ENCODE measurements at places on chromosomes 7 and 10. TPM values are rescaled to one million over a fixed set of nuclear protein-coding genes. Genes with fewer than 3 reads are reported as not detected.

DNA sequence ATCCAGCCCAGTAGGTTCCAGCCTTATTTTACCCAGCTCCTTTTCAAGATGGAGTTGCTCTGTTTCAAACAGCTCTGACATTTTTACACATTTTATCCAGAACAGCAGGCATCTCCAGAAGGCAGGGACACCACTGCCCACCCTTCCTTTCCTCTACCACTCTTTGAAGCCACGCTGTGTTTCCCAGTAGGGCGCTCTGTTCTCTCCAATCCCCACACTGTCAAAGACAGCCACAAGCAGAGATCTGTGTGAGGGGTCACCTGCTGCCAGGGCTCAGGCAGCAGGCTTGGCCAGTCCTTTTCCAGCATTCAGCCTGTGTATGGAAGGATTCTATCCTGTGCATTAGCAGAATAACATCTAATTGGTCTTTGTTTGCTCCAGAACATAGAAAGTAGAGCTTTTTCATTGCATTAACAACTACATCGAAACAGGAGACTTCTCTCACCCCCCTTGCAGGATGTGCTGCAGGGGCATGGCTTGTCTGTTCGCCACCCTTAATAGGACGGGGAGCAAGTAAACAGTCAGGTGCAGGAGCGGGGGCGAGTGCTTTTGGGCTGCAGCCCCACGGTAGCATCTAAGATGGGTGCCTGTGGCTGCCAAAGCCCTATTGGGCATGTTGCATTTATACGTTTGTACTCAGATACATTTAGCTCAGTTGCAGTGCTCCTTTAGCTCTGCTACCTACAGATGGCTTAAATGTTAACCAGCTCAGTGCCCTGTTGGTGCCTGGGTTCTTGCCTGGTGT lies 326.1 kb downstream of the GALNT17 start:
- DNase-seq = no peak

DNA sequence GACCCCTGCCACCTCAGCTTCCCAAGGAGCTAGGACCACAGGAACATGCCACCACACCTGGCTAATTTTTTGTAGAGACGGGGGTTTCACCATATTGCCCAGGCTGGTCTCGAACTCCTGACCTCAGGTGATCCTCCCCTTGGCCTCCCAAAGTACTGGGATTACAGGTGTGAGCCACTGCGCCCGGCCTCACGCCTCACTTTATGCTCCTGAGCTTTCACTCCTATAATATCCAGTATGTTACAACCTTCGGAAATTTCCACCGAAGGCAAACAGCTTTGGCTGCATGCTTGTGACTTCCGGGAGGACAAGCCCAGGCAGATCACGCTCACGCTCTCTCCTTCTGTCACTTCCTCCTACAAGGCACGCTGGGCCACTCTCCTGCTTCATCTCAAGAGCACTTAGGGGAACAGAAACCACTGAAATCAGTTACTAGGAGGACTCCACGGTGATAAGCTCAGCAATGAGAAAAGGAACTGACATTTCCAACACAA lies 4.4 kb upstream of the MAD1L1 start:
- DNase-seq = no peak

KIF11 gene
- 5.2 TPM for polyA plus RNA-seq

GRCh38 chr10:80681142-80681541 lies 143.4 kb downstream of the SH2D4B start:
- DNase-seq = no peak

DNA sequence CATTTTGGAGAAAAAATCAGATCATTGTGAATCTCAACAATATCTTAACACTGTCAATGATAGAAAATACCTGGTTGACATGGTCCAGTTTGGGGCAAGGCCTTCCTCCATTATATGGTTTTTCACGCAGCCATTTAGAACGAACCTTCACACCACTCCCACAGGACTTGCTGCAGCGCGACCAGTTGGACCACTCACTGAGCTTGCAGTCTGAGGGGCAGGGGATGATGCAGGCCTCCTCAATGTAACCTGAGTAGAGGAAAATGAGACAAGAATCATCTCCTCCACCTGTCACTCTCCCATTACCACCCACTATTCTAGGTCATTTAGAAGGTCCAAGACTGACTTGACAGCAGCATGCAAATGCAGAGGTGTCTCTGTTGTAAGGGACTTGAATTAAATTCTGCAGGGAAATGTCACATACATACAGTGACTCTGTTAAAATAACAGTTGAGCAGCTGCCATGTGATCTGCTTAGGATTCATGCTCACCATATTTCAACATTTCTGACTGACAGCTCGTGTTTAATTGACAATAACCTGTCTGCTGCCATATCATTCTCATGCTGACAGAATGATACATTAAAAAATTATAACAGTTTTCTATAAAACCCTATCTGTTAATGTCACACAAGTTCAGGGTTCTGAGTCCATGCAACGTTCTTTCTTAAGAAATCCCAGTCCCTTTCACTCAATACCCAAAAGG lies 403.0 kb downstream of the THSD7A start:
- DNase-seq = no peak

LRGUK gene
- 0.09 TPM for polyA plus RNA-seq

DNA sequence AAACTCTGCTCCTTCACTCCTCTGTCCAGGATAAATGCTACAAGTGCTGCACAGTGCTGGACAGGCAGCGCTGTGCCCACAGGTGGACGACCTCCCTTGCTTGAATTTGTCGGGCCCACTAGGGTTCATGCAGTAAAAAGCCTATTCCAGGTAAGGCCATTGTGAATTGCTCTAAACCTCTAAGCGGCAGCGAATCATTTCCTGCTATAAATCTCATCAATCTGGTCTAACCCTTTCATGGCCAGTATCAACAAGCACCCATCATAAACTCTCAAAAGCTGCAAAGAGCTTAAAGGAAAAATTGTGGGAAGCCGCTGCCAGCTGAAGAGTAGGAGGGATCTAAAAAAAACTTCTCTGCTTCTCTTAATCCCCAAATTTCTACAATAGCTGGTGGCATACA lies 134.2 kb downstream of the SLC25A13 start:
- DNase-seq = no peak

DNA sequence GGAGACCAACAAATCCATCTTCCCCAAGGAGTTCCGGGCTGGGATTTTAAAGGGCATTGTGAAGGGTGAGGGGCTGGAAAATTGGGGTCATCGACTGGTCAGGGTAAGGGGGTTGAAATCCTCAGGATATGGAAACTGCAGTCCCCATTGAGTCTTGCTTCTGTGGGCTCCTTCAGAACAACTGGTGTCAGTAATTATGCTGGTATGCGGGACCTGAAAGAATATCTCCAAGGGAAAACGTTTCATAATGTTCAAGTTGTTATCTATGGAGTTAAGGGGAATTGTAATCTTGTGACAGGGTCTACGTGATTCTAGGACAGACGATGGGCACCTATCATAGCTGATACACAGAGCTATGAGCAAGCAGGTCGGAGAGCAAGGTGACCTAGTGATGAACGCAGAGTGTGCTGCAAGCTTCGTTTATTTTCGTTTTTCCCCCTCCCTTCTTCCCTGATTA lies 494 bp upstream of the RHBDD2 start:
- DNase-seq = no peak

- no peak for DNase-seq
Observed at GRCh38 chr7:33952824-33953223, 47.5 kb downstream of the BMPER start.

TLX1 gene
- not detected for polyA plus RNA-seq

CACNB2 gene
- 0.93 TPM for polyA plus RNA-seq

- DNase-seq = no peak
Observed at GRCh38 chr7:17142831-17143541, 155.5 kb upstream of the AHR start.

DNA sequence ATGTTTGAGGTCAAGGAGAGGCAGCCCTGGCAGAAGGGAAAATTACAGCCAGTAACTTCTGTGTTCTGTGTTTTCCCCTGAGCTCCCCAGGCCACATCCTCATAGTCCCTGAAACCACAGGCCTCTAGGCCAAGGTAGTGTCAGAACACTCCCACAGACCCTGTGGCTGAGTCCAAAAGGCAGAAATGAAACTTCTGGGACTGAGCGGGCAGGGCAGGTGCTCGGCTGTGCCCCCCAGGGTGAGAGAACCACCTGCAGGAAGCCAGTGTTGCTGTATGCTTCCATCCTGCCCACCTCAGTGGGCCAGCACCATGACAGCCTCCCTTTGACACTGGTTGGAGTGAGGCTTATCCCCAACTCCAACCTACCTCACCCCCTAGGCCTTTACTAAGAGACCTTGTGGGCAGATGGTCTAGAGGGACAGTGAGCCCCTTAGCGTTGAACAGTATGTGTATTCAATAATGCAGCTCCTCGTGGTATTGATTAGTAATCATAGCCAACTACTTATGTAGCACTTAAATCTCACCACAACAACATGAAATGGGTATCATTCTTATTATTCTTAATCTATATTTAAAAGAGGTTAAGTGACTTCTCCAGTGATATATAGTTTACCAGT lies 30.3 kb downstream of the PIK3CG start:
- DNase-seq = no peak

CTAGE15 gene
- polyA plus RNA-seq = not detected

CYP3A7 gene
- polyA plus RNA-seq = 0.17 TPM

- peak; percentile 61 for DNase-seq
Observed at GRCh38 chr7:107167483-107168232, 1.1 kb upstream of the HBP1 start.

PNLIPRP3 gene
- not detected for polyA plus RNA-seq

DNA sequence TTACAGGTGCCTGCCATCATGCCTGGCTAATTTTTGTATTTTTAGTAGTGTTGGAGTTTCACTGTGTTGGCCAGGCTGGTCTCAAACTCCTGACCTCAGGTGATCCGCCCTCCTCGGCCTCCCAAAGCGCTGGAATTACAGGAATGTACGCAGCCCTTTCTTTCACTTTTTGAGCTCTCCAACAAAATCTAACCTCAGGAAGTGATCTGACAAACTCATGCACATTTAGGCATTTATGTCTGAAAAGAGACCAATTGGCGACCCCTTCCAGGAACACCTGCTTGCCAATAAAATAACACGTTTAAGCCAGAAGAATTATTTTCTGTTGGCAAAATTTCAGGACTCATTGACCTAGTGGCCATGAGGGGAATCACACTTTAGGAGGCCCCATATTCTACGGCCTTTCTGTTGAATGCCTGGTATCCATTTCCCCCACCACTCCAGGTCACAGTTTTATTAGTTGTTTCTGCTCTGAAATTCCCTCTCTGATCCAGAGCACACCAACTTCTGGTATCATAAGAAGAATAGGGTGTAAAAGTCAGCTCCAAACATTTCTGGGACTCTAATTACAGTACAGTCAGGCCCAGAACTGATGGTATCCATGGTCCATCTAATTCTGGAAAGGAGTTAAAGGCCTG lies 65.8 kb upstream of the FRMD4A start:
- peak; percentile 24 for DNase-seq

DNA sequence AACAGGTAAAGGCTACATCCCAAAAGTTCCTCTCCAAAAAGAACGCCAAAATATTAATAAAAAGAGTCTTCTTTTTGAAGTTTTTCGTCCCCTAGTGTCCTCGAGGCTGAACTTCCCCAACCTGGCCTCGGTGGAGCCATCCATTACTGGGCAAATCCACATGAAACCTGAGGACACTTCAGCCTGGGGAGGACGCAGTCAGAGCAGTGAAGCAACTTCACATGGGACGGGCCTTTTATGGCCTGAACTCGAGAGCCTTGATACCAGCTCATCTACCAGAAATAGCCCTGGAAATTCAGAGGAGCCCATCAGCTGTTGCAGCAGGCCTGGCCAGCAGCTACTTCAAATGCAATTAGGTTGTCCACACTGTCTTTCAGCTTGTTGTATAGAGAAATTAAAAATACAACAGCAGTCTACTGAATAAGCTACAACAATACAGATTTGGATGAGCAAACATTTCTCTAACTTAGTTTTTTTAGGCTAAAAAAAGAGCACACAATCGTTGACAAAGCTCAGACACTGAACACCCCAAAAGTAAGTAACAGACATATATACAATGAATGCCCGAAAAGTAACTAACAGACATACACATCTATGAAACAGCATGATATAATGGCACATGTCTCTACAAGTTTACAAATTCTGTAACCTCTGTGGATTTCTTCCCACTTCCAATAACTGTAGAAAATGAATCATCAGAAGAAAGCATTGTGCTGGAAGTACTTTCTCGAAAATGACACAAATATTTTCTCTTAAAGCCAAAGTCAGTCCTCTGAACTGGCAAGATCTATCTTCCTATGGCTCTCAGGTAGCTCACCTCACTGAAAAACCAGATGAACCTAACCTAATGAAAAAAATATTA lies at the start of gene SVIL:
Gene SVIL, minus strand, starts transcription at position 208 of the 862 bp plus-strand sequence. CDS start 79,913 bp downstream, outside the sequence.
- no peak for DNase-seq

GRCh38 chr7:128734890-128735289 lies 4.3 kb upstream of the CALU start:
- no peak for DNase-seq

DNA sequence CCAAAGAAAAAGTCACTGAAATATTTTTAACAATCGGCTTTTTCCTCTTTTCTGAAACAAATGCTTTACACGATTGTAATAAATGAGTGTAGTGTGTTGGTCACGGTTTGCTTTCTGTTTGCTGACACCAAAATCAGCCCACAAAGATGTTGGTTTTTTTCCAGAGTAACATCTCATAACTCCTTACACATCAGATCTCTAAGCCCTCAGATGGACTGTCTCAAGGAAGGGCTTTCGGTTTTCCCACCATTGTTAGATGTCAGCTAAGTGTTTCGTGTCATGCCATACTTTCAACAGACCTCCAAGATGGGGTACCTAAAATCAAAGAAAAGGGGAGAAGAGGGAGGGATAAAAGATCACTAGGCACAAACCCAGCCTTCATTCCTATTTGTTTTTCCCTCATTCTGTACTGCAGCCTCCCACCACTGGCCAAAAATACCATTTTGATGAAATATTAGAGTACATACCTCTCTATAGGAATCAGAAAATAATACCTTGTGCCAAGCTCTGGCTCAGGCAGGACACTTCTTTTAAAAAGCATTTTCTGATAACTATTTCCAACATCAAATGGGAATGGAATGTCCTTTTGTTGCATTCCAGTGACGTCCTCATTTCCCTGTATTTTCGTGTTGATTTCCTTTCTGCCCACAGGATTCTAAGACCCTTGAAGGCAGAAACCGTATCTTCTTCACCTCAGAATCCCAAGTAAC lies 159.1 kb downstream of the DGKI start:
- DNase-seq = no peak

GRCh38 chr10:77631241-77631640 lies 6.4 kb downstream of the KCNMA1 start:
- no peak for DNase-seq

- DNase-seq = no peak
Observed at GRCh38 chr7:109215341-109215740, 645.7 kb downstream of the DNAJB9 start.

- no peak for DNase-seq
Observed at GRCh38 chr7:157265051-157265450, 71.8 kb upstream of the DNAJB6 start.

TMEM236 gene
- polyA plus RNA-seq = 0.01 TPM
